Stimulated activated CD4-positive, alpha-beta T cell treated with anti-CD3 and anti-CD28 coated beads, TNF-alpha, amount 100 ng/mL, for 48 hours (primary cell): ENCODE measurements at places on chromosomes 2 and 18.

DNA sequence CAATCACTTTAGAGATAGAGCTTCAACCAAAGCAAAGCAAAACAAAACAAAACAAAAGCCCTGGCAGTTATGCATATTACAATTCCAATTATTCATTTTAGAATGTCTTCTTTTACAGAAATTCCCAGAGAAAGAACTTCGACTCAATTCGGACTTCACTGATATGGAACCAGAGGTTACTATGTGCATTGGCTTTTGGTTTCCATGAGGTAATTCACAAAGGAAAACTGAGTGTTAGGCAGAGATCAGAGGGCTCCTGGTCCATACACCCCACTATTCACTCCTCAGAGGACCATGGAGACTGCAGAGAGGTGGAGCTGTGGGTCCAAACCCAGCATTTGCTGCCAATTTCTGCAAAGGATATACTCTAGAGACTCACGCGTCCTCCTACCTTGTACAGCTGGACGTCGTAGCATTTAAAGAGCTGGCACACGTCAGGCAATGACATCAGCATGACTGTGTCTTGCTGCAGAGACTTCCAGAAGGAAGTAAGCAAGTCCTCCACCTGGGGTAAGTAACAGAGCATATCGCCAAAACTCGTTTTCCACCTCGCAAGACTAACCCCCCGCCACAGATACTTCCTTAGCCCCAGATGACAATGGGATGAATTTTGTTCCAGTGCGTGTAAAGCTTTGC, 31.3 kb upstream of the CREG2 start:
- DNase-seq = no peak

GRCh38 chr2:73297586-73297985, 4.2 kb upstream of the EGR4 start:
- DNase-seq = no peak

- no peak for DNase-seq
Observed at GRCh38 chr2:150729495-150729955, 242.1 kb upstream of the RND3 start.

- DNase-seq = no peak
Observed at GRCh38 chr2:166958986-166959481, 70.8 kb downstream of the XIRP2 start.

DNA sequence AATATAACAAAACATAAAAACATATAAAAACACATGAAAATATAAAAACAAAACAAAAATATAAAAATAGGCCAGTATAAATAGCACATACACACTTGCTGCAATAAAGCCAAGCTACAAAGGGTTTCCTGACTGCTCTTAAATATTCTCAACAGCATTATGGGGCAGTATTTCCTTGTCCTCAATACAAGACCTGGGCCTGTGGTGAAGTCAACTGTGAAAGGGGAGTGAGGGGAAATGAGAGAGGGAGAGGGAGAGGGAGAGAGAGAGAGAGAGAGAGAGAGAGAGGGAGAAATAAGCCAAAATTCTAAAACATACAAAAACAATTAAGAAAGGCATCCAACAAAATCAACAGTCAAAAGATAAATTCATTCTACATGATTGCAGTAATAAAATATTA, 82.6 kb upstream of the NEDD4L start:
- no peak for DNase-seq

DNA sequence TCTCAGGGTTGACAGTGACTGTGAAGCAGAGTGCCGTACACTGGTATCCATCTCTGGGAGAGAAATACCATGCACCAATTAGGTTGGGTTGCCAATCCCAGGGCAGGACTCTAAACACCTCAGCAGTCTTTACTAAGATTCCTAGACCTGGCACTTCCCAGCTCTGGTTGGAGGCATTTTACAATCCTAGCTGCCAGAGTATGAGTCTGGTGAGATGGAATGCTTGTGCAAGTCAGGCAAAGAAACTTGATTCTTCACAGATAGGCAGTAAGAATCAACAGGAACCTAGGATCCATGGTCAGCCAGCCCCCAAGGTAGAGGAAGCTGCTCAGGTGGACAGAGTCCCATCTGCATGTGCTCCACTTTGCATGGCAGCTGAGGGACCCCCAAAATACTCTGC, 6.0 kb upstream of the UGT1A5 start:
- DNase-seq = no peak

GRCh38 chr2:169585673-169586072, 1.5 kb downstream of the PPIG start:
- no peak for DNase-seq

DNA sequence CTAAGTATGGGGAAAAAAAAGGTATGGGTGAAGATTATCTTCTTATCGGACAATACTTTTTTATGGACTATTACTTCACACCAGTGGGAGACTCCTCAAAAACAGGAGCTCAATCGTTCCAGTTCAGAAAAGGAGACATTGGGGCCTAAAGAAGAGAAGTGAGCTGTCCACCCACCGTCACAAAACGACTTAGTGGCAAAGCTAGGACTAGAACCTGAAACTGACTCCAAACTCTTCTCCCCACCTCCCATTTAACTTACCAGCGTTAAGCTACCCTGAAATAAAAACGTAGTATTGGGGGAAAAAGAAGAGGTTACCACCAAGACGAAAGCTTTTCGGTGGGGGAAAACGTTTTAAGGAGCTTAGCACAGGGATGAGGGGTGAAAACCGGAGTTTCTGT, 503 bp downstream of the GTF3C3 start:
- no peak for DNase-seq

DNA sequence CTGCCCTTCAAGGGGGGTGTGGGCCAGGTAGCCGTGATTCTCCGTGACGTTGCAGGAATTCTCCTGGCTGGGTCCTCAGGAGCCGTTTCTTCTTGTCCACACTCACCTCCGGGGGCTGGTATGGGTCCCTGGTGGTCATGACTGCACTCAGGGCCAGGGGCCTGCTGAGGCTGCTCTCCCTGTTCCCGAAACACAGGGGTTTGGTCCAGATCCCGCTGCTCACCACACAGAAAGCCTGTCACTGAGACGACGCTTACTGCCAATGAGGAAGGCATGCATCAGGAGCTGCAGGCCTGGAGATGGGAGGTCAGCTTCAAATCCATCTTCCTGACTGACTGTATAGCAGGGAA, 160.7 kb downstream of the RTP5 start:
- no peak for DNase-seq

DNA sequence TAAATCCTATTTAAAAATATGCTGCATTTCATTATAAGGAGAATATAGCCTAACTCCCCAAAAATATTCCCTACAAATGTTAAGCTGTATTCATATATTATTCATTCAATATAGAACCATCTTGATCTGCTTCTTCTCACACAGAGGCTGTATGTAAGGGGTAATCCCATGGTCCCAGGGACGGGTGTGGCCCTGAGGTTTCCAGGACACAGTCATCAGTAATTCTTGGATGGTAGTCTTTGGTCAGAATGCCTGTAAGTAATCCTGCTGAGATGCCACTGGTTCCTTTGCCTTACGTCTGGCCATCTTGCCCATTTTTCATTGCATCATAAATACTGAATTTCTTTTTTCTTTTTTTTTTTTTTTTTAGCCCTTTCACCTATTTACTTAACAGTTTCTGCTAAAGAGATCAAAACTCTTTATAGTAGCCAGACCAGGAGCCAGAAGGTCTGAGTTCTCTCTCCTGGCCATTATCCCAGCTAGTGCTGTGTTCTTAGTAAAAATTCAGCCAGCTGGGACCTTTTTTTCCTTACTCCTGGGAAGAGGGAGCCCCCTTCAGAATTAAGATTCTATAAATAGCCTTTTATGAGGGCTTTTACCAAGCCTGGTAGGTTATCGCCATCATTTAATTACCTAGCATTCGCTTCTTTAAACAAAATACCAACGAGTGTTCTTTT, 134.9 kb downstream of the SOX11 start:
- DNase-seq = no peak

DNA sequence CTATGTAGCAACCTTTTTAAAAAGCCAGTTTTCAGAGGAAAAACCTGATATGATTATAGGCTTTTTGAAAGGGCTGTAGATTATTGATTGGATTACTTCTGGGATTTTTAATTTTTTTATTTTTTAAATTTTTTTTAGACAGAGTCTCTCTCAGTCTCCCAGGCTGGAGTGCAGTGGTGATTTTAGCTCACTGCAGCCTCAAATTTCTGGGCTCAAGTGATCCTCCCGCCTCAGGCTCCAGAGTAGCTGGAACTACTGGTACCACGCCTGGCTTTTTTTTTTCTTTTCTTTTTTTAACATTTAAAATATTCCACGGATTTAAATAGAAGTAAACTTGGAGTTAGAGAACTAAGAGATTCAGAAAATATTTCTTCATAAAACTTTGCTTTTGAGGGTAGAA, 1.2 kb downstream of the MRPL19 start:
- DNase-seq = no peak

GRCh38 chr2:239152239-239152915, 248.4 kb downstream of the HDAC4 start:
- no peak for DNase-seq

DNA sequence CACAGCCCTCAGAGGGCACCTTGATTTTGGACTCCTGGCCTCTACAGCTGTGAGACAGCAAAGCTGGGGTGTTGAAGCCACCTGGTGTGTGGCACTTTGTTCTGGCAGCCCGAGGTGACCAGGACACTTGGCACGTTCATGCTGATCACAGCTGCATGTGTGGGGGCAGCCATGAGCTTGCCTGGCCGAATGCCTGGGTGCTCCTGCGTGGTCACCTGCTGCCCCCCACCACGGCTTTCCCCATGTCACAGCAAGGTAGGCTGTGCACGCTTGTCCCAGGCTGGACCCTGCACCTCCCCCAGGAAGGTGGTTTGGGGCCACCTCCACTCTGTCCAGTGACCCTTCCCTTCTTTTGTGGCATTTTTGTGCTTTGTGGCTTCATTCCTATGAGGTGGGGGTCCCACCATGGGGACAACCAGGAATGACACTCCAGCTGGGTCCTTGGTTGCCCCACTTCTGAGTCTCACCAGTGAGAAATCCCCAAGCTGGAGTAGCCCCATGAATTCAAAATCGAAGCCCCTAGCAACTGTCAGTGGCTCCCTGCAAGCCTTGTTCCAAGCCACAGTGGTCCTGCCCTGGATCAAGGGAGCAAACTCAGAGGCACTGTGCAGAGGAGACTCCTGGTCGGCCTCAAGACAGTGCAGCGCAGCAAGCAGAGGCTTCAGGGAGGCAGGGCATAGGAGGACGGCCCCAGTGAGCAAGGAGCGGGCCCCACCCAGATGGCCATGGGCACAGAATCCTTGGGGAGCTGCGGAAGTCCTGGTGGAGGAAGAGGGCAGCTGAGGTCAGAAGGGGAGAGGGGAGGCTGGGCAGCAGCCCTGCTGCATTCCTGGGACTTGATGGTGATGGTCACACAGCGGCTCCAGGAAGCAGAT, 121.4 kb upstream of the HS6ST1 start:
- no peak for DNase-seq

- no peak for DNase-seq
Observed at GRCh38 chr2:231917280-231918066, 8.7 kb downstream of the NPPC start.

DNA sequence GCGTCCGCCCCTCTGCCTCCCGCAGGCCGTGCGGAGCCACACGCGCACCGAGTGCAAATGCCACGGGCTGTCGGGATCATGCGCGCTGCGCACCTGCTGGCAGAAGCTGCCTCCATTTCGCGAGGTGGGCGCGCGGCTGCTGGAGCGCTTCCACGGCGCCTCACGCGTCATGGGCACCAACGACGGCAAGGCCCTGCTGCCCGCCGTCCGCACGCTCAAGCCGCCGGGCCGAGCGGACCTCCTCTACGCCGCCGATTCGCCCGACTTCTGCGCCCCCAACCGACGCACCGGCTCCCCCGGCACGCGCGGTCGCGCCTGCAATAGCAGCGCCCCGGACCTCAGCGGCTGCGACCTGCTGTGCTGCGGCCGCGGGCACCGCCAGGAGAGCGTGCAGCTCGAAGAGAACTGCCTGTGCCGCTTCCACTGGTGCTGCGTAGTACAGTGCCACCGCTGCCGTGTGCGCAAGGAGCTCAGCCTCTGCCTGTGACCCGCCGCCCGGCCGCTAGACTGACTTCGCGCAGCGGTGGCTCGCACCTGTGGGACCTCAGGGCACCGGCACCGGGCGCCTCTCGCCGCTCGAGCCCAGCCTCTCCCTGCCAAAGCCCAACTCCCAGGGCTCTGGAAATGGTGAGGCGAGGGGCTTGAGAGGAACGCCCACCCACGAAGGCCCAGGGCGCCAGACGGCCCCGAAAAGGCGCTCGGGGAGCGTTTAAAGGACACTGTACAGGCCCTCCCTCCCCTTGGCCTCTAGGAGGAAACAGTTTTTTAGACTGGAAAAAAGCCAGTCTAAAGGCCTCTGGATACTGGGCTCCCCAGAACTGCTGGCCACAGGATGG, 7.1 kb upstream of the WNT10A start:
- no peak for DNase-seq

GRCh38 chr2:28588292-28588670, 92.4 kb downstream of the PLB1 start:
- no peak for DNase-seq

DNA sequence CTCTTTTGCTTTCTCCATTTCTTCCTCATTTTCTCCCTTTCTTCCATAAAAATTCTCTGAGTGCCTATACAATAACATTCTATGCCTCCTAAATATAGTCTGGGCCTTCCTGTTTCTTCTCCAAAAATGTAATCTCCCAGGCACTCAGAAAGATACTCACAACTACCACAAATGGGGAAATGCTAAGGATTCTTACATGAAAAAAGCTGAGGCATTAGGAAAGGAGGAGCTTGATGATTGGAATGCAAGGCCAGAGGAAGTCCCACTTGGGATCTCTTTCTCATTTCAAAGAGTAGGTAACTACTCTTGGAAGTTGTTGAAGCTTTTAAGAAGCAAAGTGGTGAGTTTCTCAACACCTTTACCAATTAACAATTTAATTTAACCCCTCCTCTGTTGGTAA, 3.4 kb downstream of the VSNL1 start:
- no peak for DNase-seq

- DNase-seq = no peak
Observed at GRCh38 chr18:28529644-28530043, 352.7 kb upstream of the CDH2 start.

DNA sequence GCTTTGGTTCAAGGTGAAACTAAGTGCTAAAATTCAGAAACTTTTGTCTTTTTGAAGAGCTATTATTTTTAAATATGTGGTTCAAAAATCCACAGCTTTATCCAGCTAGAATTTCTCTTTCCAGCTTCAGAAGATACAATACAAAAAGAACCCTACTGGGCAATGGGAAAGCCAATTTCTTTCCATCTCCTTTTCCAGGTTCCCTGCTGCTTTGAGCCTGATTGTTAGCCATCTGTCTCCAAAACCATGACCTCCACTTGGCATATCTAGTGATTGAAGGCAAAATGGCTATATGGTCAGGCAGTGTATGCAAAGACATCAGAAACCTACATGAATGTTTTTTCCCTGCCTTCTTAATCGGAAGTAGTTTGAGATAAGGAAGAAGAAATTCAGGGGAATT, 134.1 kb downstream of the KCNH7 start:
- DNase-seq = no peak

- no peak for DNase-seq
Observed at GRCh38 chr2:1055014-1055595, 104.5 kb downstream of the SNTG2 start.

GRCh38 chr2:144256996-144257707, 262.8 kb downstream of the ZEB2 start:
- DNase-seq = no peak

GRCh38 chr2:75087736-75088135, 111.6 kb downstream of the TACR1 start:
- DNase-seq = no peak
